ENCODE measurements at places on chromosomes 6 and 20.

DNA sequence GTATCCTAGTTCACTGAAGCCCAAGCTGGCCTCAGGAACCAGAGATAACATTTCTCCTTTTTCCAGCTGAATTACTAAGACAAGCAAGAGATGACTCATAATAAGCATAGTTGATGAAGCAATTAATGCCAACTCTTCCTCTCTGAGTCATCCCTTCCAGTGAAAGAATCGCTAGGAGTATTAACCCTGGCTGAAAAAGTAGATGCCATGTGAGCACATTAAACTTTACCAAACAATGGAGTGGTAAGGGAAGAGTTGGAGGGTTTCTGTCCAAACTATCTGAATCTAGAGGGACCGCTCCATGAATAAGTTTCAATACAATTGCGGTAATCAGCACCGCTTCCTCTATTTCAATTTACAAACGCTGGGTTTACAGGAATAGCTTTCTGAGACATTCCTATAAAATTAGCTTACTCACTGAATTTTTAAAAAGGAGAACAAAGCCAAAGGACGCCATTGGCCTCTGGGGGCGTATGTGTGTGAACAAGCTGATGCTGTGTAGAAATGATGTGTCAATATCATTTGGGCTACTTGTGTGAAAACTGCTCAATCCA lies 48.3 kb downstream of the ATXN1 start:
- peak; percentile 36 for DNase-seq

- DNase-seq = no peak
Measured at GRCh38 chr6:164469276-164469949, 840.0 kb downstream of the C6orf118 start.

- DNase-seq = no peak
Measured at GRCh38 chr6:39755231-39755630, 30.0 kb upstream of the KIF6 start.

DNA sequence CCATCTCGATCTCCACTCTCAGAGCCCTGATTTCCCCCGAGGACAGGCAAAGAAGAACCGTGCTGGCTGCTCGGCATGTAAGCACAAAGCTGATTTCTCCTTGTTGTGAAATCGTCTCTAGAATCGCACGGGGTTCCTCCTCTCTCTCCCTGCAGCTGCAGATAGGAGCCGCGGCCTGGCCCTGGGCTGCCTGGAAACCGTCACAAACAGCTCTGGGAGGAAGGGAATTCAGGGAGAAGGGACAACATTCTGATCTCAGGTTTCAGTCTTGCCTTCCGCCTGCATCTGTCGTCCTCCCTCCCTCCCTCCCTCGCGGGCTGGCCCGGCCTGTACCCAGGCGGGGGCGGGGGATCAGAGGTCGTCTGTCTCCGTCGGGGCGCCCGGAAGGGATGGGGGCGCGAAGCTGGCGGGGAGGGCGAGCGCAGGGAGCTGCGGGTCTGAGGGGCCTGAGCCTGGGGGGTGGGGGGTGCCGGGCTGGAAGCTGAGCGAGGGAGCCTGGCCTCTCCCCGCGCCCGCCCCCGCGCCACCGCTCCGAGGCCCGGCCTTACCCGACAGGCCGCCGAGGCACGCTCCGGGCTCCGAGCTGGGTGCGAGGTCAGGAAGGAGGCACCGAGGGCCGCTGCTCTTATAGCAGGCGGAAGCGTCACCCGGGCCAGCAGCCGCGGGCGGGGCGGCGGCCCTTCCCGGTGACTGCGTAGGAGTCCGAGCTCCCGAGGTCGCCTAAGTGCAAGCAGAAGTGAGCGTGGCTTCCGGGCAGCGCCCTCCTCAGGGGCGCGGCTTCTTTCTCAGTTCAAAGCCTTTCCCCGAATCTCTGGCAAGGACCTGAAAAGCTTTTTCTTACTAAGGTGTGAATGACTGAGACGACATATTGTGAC lies at the start of gene SERPINB1:
TSS of gene SERPINB1 (minus strand) at position 600 of the 875 bp plus-strand sequence. CDS start 1,277 bp downstream, outside the sequence.
- peak; percentile 87 for DNase-seq

- peak; percentile 58 for DNase-seq
Measured at GRCh38 chr20:33790566-33790965, 20.6 kb upstream of the CHMP4B start.

GRCh38 chr6:19668710-19669109 lies 168.5 kb upstream of the ID4 start:
- no peak for DNase-seq

DNA sequence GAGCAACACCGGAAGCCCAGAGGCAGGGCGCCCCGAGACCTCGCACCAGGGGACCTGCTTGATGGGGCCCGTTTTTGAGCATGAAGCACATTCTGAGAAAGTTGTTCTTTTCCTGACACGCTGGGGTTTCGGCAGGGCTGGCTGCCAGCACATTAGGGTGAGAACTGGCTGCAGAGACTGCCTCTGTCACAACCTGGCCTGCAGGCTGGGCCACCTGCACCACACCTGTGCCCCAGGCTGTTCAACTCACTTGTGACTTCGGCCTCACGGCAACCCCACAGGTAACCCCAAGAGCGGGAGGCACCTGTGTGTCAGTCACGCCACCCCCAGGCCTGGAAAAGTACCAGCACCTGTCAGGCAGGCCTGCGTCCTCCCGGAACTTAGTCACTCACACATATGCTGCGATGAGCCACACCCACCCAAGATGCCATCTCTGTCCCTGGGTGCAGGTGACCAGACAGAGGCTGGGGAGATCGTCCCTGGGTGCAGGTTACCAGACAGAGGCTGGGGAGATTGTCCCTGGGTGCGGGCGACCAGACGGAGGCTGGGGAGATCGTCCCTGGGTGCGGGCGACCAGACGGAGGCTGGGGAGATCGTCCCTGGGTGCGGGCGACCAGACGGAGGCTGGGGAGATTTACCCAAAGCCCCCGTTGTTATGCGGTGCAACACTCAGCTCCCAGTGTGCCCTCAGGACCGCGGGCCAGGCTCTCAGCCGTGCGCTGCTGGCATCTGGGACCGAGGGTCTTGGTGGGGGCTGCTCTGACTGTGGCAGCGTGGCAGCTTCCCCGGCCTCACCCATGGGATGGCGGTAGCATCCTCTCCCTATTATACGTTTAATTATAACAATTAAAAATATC lies 82.5 kb upstream of the BHLHE23 start:
- peak; percentile 69 for DNase-seq

DNA sequence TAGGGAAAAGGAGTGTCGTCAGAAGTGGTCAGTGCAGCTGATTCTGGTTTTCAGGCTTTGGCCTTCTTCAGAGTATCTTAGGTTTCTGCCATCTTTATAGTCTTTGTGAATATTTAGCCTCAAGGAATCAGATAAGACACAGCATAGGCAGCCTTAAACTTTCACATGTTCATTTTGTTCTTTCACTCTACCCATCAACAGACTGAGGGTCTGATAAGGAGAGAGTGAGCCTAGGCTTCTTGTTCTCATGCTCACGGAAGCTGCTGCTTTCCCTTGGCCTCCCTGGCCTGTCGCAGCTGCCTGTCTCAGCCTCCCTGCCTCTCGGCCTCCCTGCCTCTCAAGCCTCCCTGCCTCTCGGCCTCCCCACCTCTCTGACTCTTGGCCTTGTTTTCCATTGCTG lies 20.1 kb downstream of the RTF2 start:
- no peak for DNase-seq

DNA sequence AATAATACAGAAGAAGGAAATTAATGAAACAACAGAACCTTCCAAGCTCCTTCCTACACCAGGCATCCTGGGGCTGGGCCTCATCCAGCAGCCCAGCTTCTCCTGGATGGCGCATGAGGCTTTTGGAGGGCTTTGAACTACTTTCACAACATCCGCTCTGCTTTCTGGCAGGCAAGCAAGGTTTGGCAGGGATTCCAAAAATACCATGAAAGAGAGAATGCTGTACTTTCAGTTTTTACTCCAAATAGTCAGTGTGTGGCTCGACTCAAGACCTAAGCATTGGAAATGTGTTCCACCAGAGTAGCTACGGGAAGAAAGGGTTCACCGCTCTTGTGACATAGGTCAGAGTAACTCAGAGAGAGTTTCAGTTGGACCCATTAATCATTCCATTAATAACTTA lies 125.4 kb downstream of the OPRM1 start:
- DNase-seq = no peak

DNA sequence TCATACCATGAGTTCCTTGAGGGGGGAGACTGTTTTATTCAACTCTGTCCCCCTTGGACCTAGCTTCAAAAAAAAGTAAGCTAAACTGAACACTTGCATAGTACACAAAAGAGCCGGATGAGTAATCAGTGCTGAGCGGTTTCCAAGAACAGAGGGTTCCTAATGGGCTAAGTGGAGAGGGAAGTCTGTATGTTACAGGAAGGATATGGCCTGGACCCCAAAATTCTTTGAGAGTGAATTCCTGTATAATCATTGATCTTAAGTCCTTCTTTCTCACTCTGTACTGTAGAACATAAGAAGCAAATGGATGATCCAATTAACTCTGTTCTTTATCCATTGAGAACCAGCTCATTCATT lies 324.7 kb upstream of the CNR1 start:
- DNase-seq = no peak

DNA sequence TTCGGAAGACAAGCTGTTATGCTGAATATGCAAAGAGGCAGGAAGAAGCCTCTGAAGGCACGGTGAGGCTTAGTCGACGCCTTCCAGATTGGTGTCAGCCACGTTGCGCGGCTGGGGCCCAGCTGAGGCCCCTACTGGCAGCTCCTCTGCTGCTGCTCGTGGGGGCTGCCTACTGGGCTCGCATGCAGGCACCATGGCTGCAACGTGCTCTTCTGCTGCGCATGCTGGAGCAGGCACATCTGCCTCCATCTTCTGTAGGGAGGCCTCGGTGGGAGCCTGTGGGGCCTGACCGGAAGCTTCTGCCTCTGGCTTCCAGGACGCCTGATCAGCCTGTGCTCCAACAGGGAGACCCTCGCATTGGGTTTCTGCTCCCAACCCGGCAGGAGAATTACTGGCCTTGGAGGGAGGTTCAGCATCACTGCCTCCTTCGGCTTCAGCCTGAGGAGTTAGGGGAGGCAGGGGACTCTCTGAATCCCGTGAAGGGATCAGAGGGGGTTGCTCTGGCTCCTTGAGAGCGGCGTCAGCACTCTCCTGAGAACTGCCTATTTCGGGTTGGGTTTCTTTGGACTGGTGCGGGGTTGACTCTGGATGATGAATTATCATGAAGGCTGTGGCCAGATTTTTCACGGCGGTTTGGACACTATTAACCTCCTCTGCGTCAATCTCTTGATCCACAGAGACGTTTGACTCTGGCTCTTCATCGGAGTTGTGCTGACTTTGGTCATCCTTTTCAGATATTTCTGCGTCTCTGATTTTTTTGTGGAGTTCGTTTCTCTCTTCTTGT lies 49.1 kb downstream of the TXLNB start:
- no peak for DNase-seq

GRCh38 chr6:56765494-56765893 lies 122.8 kb upstream of the DST start:
- DNase-seq = no peak

GRCh38 chr6:50185006-50185405 lies 135.3 kb upstream of the DEFB112 start:
- DNase-seq = no peak

DNA sequence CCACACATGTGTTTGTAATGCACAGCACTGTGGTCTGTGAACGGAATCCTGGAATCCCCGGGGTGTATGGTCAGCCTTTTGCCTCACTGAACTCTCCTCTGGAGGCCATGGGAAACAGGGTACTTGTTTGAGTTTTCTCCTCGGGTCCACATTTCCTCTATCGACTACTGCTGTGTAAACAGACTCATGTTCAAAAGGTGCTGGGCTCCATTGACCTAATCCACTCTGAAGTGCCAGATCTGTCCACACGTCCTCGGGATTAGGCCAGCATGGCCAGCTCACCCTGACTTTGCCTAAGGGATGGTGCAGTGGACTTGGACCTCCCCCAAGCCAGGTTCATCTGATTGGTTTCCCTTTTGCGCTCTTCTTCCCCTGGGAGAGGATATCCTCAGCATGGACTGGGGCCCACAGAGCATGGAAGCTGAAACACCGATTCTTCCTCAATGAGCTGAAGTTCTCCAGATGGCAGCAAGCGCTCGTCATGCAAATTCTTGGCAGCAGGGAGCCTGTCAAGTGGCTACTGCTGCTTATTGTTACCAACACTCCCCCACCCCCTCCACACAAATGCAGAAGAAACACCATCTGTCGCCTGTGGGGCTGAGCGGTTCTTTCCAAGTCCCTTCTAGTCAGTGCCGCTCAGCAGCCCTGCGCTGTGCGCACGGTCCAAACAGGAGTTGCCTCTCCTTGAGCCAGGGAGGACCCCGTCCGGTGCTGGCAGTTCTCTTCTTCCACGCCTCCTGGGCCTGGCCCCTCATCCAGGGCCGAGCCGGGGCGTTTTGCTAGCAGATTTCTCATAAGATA lies 292.6 kb upstream of the MARCKS start:
- no peak for DNase-seq

GRCh38 chr6:167687116-167687725 lies 139.5 kb upstream of the AFDN start:
- DNase-seq = no peak

- no peak for DNase-seq
Measured at GRCh38 chr20:21398109-21399004, 1.0 kb upstream of the NKX2-4 start.

DNA sequence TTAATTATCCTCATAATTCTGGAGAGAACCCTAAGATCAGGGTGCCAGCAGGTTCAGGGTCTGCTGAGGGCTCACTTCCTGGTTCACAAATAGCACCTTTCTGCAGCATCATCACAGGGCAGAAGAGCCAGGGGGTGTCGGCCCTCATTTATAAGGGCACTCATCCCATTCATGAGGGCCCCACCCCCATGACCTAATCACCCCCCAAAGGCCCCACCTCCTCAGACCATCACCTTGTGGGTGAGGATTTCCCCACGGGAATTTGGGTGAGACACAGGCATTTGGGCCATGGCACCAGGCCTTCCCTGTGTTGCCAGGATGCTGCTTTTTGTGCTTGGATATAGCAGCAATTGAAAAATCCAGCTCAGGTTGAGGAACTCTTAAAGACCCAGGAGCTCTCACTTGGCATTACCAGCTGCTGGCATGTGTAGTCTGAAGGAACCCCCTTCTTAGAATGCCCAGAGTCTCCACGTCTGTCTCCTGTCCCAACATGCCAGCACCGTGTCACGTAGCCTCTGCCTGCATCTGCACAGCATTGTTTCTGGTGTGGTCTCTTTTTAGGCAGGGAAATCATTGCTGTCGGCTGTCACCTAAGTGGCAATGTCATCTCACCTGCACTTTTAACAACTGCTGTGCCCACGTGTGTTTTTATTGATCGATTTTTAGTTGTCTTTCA lies 71.5 kb downstream of the RPP40 start:
- DNase-seq = no peak
